ENCODE measurements at places on chromosomes 16 and 17.

- DNase-seq = no peak
Observed at GRCh38 chr16:8585857-8586256, 4.5 kb downstream of the TMEM114 start.

DNA sequence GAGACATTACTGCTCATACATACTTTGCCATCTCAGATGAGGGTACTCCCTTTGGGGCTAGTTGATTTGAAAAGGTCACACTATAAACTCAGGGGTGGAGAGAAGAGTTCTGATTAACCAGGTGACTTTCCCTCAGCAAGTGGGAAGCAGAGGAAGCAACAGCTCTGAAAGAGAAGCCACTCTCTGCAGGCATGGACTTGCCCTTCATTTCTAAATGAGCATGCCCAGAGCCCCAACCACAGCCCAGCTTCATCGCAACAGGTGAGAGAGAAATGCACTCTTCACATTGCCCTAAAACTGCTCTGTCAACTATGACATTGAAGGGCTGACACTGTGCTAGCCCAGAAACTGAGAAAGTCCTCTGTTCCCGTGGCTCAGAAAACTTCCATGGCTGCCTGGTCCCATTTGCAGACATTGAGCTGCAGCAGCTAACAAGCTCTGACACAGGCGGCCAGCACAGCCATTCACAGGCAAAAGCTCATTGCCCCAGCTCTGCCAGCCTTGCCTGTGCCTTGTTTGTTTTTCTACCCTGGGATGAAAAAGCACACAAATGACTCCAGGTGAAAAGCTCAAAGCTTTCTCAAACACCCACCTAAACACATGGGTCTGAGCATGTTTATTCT lies 419.8 kb upstream of the DYNLRB2 start:
- DNase-seq = no peak

- DNase-seq = no peak
Observed at GRCh38 chr16:68645494-68646388, 631 bp downstream of the CDH3 start.

DNA sequence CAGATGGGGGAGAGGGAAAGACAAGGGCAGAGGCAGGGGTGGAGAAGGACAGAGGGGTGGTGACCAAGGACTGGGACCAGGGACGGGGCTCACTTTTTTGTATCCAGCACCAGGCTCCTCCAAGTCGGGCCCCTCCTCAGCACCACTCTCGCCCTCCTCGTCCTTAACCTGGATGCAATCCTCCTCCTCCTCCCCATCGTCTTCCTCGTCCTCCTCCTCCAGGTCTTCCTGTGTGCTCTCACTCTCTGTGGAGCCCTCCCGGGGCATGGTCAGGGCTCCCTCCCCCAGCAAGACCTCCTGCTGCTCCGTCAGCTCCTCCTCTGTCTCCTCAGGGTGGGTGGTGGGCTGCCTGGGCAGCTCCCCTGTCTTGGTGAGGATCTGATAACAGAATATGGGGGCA lies 16.8 kb downstream of the G6PC3 start:
- DNase-seq = no peak

DNA sequence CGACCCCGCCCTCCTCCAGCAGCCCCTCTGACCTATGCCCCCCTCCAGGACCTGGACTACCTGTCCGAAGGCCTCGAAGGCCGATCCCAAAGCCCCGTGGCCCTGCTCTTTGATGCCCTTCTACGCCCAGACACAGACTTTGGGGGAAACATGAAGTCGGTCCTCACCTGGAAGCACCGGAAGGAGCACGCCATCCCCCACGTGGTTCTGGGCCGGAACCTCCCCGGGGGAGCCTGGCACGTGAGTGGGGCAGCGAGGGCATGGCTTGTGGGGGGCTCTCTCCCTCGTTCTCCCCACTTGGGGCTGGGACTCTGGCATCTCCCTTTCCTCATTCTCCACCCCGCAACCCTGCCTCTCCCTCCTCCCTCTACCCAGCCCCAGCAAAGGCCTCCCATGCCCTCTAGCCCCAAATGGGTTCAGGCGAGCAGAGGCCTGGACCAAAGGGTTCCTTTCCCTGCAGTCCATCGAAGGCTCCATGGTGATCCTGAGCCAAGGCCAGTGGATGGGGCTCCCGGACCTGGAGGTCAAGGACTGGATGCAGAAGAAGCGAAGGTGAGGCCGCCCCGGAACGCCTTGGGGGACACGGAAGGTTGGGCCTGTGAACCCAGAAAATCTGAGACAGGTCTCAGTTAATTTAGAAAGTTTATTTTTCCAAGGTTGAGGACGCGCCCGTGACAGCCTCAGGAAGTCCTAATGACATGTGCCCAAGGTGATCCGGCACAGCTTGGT lies 7.4 kb upstream of the NECAB2 start:
- DNase-seq = no peak

- DNase-seq = no peak
Observed at GRCh38 chr17:78583091-78583490, 5.9 kb upstream of the DNAH17 start.

GRCh38 chr17:77359236-77359635 lies 218.5 kb downstream of the SEC14L1 start:
- DNase-seq = no peak

GRCh38 chr17:78294776-78295175 lies 63.3 kb downstream of the TMEM235 start:
- DNase-seq = no peak

- DNase-seq = no peak
Observed at GRCh38 chr17:6713130-6713917, at the start of gene SLC13A5. TSS of gene SLC13A5 (minus strand) at chr17:6713369. CDS start at chr17:6713333, 36 bp downstream.

DNA sequence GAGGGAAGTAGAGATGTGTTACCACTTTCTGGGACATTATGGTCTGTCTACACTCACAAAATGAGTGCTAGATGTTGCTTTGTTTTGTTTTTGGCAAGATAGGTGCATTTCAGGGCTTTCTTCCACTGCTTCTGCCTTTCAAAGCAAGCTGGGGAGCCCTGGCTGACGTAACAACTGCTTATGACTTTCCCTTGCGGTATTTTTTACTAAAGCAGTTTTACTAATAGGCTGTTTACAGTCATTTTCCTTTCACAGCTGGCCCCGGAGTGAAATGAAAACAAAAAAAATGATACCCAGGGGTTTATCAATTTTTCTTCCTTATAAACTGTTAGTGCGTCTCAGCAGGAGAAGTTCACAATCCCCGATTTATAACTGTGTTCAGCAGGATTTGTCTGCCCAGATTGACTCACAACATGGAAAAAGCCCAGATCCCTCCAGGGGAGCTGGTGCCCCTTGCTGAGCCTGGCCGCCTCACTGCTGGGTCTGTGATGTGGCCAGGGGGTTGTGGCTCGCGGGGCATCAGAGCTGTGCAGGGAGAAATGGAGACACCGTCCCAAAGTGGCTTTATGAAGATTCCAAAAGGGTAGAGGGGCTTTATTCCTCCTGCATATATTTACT lies 184.4 kb upstream of the HS3ST3A1 start:
- no peak for DNase-seq

DNA sequence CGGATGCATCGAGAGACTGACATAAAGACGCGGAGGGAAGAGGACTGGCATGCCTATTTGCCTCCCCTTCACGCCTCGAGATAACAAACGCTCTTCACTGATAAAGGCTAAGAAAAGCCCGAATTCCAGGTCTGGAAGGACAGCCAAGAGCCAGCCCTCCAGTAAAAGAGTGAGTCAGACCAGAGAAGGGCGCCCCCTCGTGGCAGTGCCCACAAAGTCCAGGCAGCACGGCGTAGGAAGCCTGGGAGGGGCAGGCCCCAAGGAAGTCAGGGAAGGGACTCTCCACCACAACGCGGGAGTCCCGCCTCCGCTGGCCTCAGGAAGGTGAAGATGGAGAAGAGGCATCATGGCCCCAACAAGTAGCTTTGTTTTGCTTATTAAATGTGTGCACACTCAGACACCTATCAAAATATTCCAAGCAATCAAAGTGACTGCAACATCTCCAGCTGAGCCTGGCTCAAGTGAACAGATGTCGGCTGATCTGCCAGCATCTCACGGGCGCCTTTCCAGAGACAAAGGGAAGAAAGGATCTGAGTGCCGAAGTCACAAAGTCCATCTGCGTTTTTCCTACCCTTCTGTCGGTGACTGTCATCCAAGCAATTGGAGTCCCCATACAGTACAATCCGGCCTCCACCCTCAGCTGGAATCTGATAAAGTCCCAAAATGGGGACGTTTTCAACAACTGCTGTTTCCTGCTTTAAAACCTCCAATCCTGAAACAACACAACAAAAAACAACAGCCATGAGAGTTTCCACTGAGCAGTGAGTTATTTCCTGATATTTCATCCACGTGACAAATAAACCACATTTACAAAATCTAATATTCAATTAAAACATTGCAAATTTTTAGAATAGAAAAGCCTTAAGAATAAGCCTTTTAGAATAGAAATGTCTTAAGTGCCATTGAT lies 20.4 kb upstream of the SLC38A8 start:
- peak; percentile 67 for DNase-seq

- no peak for DNase-seq
Observed at GRCh38 chr17:4554441-4554996, 665 bp downstream of the MYBBP1A start.

DNA sequence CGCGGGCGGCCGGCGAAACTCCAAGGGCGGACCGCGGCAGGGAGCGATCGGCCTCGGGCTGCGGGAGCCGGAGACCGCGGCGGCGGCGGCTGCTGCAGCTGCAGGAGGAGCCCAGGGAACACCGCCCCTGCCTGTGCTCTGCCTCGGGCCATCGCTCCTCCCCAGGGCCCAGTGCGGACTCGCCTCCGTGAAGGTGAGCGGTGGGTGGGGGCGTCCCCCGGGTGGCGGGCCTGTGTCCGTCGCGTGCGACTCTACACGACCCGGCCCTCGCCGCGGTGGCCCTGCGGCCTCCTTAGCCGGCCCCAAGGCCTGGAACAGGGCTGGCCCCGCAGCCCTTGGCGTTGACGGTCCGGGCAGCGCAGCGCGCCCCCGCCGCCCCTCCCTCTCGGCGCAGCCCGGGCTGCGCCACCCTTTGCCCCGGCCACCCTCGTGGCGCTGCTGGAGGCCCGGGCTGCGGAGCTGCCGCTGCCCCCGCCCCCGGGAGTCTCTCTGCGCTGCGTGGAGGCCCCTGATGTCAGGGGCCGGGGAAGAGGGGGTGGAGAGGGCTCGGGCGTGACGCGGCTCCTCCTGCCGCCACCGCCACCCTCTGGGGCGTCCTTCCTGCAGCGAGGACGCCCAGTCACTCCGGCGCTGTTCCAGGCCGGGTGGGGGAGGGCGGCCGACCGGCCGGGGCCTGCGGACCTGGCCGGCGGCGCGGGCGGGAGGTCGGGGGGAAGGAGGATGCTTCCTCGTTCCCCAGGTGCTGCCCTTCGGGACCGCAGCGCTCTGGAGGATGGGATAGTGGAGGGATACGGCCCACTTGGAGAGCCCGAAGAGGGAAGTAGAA lies 485 bp downstream of the DYNLL2 start:
- DNase-seq = peak; percentile 40

- DNase-seq = peak; percentile 12
Observed at GRCh38 chr17:54900457-54901229, at the start of gene TOM1L1. TSS of gene TOM1L1 (plus strand) at chr17:54900852. CDS start at chr17:54900866, 14 bp downstream.

GRCh38 chr17:57697891-57698711 lies 47.0 kb downstream of the CCDC182 start:
- DNase-seq = no peak

DNA sequence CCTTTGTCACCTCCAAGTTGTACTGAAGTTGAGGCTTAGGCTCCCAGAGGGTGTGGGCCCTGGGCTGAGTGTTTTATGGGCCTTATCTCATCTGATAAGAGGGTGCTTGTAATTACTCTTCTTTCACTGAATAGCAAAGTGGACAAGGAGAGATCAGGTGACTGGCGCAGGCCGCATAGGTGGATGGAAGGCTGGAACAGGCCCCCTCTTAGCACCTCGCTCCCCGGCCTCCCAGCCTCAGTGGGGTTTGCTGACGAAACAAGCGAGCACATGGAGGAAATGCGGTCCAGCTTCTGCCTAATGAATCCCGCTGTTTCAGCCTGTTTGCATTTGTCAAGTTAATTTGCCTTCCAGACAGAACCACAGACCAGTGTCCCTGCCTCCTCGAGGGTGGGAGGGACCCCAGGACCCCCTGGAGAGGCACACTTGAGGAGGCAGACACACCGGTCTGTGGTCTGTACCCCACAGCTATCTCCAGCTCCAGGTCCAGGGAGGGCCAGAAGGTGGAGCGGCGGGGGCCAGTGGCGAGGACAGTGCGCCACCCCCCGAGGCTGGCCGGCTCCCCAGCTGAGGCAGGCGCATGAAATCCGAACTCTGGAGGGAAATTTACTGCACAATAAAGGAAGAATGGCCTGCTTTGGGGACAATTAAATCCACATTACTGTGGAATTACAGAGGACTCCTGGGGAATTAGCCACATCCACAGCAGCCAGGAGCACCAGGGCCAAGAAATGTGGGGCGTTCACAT lies 123.4 kb downstream of the NTN1 start:
- no peak for DNase-seq

GRCh38 chr16:13780406-13781168 lies 139.4 kb upstream of the ERCC4 start:
- DNase-seq = no peak
